ENCODE measurements at places on chromosomes 1 and 21.

DNA sequence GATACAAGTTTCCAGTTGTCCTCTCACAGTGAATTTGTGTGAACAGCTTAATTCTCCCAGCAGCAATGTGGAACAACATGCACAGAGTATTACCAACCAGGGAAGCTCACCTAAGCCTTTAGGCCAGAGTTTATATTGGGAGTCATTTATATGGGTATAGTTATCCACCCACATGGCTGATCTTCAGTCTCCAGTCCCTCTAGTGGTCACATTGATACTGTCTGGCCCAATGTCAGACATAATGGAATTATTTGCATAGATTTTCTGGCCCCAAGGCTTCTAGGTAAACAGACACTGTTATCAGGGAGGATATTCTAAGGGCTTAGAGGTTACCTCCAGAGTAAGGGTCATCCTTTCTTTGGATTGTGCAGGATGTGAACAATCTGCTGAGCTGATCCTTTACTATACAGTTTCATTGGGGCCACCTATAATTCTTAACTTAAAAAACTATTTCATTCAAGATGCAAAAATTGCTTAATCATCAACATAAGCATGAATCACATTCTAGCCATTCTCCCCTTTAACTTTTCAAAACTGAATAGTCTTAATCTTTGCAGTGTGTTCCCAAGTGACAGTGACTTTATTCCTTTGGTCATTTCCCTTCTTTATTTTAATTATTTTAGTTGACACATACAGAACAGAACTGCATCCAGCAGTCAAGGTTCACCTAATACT, 210.9 kb downstream of the LTN1 start:
- no peak for DNase-seq

DNA sequence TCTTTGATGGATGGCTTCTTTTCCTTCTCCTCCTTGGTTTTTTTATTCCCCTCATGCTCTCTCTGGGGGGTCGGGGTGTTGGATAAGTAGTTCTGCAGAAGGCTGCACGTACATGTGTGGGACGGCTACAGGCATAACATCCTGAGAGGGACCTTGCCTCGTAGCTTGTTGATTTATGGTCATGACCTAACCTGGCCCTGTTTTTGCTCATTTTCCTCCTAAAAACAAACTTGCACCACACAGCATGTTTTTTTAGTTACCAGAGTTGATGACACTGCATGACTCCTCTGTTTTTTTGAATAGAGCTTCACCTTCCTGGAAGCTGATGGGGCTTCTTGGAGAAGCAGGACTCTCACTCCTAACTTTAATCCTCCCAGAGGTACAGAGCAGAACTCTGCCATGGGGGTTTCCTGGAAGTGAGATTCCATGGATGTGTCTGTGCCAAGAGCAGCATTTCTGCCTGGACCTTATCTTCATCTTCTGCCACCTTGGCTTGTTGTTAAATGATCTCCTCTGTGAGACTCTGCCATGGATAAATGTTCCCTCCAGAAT, 114.7 kb downstream of the PAPPA2 start:
- no peak for DNase-seq

GRCh38 chr21:30148906-30149305, 17.7 kb downstream of the CLDN17 start:
- no peak for DNase-seq

GRCh38 chr1:199101139-199101538, 462.3 kb downstream of the PTPRC start:
- no peak for DNase-seq

- no peak for DNase-seq
These were observed 71.4 kb upstream of the ABCG1 start for GRCh38 chr21:42147386-42148020.

DNA sequence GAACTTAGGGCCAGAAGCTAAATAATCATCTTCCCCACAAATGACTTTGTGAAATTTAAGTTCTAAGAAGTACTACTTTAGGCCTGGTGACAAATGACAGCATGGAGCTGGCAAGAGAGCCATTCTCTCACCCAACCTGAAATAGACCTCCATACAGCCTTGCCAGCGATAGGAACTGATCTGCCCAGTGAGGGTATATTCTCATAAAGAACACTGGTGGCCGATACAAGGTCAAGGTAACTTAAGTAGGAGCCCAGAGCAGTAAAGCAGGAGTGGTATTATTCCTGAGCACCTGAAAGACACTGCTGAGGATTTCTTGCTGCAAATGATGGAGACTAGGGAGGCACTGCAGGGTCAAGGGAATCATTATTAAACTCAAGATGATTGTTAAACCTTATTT, 2.6 kb upstream of the TTLL7 start:
- DNase-seq, result no peak

DNA sequence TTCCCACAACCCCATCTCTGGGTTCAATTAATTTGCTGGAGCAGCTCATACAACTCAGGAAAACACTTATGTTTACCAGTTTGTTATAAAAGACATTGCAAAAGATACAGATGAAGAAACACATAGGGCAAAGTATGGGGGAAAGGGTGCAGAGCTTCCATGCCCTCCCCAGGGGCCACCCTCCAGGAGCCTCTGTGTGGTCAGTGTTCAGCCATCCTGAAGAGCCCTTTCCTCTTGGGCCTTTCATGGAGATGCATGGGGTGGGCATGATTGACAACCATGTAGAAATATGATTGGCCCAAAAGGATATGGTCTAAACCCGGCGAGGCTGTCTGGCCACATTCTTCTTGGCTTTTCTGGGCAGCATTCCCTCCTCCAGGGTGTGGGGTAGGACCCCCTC, 56.8 kb upstream of the PDE9A start:
- DNase-seq, result no peak

DNA sequence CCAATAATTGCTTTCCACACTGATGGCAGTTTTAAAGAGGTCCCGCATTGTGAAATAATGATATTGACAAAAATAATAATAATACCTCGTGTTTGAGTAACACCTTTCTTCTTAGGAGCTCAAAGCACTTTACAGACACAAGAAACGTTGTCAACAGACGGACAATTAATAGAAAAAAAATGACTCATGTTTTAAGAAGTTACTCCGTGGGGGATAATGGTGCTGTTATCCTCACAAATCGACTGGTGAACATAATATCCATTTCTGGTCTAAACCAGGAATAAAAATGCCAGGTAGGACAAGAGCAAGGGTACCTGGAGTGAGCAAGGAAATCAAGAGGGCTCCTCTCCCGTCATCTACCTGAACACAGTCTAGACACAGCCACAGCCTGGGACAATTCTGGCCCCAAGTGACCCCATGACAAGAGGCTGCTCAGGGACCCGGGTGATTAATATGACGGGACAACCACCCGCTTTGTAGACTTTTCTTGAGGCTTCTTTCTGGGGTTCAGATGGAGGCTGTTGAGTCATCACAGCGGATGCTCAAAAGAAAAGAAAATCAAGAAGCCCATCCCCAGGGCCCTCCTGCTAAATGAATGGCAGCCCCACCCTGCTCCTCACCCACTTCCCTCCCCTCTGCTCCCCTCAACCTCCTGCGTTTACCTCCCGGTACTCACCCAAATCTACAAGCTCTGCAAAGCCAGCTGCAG, 146.2 kb upstream of the IRF2BP2 start:
- no peak for DNase-seq

- no peak for DNase-seq
These were observed 59.5 kb downstream of the CNIH3 start for GRCh38 chr1:224675590-224675989.

- DNase-seq, result no peak
These were observed 88.5 kb upstream of the HMCN1 start for GRCh38 chr1:185645686-185646085.

- DNase-seq, result no peak
These were observed 25.9 kb downstream of the OPTC start for GRCh38 chr1:203519896-203520295.

GRCh38 chr1:22315315-22316078, 136.2 kb upstream of the ZBTB40 start:
- no peak for DNase-seq

- DNase-seq, result no peak
These were observed 99.4 kb downstream of the TEX35 start for GRCh38 chr1:178612261-178612660.

DNA sequence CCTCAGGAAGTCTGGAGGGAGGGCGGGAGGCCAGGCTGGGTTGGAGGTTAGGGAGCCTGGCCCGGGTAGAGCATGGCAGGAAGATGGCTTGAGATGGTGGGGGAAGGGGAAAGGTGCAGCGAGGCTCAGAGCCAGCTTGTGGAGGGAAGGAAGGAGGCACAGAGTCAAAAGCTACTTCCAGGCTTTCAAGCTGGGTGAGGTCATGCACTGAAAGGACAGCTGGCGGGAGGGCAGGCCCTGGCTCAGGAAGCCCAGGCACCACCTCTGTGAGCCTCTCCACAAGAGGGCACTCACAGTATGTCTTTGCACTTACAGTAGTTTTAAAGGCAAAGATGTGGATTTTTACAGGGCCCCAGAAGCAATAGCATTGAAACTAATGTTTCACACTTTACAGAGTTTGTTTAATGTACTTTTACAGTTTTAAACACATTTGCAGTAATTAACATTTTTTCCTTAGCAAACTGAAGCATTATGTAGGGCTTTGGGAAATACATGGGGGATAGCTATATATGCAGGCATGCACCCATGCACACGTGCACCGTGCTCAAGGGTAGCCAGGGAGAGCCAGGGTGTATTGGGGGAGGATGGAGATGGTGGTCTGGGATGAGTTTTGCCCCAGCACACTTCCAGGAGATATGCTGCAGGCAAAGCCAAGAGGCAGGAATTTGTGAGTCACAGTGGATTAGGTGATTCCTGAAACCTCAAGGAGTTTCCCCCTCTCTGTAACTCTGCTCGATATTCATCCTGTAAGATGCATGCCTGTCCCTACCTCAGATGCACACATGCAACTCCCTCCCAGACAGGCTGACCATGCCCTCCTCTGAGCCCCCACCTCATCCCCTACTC, 6.1 kb upstream of the ADAM15 start:
- DNase-seq, result peak; percentile 55

- DNase-seq, result no peak
These were observed 444 bp upstream of the IARS2 start for GRCh38 chr1:220093361-220094015.

- DNase-seq, result no peak
These were observed 188.6 kb downstream of the FCRL5 start for GRCh38 chr1:157363660-157364140.

GRCh38 chr1:182192215-182192614, 130.7 kb upstream of the ZNF648 start:
- no peak for DNase-seq

DNA sequence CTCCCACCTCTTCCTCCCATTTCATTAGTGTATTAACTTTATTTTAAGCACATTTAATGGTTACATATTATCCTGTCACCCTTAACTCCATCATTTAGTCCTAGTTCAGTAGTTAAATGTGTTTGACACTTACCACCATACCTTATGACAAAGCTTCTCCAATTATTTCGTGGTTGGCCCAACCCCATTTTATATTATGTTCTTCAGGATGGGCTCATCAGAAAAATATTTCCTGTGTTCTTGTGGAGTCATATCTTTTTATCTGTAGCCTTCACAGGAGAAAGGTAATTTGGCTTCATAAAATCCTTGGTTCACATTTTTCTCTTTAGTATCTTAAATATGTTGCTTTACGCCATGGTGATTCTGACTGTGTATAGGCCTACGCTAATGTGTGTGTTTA, 142.3 kb upstream of the COL6A1 start:
- DNase-seq, result no peak

DNA sequence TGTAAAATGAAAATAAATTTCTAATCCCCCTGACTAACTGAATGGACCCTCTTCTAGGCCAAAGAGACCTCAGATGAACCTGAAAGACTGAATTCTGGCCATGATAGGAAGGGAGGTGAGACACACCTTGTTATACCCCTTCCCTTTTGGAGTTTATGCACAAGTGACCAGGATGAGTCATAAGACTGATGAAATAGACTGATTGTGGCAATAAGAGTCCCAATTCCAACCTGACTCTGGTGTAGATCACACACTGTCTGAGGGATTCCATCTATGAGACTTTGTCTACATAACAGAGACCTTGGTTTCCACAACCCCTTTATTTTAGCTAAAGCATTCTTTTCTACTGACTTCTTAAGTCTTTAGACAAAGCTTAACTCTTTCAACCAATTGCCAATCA, 13.5 kb upstream of the OR2G2 start:
- DNase-seq, result no peak

DNA sequence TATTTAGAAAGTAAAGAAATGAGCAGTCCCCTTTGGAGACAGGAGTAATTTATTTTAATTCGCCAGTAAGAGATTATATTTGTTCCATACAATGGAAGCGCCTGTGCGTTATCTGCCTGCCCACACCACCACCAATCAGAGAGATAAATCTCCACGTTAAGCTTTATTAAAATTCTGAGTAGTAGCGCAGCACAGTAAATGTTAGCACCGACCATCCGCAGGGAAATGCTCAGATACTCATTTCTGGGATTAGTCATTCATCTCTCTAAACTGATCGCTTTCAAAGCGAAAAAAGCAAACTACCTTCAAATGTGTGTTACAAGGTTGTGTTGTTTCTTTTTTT, 1.2 kb downstream of the ETS2 start:
- no peak for DNase-seq

GRCh38 chr1:160863774-160864131, 1.1 kb upstream of the CD244 start:
- no peak for DNase-seq

DNA sequence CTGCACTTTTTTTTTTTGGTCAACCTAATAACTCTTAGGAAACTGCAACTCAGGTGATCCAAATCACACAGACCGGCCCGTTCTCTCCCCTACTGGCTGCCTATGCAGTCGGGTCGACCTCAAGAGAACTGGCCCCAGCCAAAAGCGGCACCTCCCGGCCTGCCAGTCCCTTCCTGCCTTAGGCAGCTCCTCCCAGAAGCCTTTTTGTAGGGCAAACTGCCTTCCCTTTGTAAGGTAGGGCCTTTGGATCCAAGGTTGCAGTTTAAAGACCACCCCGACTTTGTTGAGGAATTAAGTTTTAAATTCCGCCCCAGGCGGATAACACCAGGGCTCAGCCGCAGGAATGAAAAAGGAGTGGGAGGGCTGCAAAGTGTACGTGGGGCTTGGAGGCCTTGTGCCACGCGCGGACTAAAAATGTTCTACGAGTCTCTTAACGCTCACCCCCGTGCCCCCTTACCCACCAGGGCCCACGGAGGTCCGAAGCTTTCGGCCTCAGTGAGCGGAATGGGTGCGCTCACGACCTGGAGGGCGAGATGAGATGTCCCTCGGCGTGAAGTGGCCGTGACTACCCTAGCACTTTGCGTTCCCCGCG, 642 bp upstream of the ST3GAL3 start:
- DNase-seq, result peak; percentile 25

DNA sequence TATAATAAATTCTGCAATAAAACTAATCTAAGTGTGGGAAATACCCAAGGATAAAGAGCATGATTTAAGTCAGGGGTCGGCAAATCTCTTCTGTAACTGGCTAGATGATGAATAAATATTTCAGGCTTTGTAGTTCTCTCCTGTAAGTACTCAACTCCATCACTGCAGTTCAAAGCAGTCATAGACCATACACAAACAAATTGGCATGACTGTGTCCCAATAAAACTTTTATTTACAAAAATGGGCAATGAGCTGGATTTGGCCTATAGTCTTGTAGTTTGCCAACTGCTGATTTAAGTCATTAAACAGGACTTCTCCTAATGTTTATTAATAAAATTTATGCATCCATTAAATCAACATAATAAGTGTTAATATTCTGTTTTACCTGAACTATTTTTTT, 49.4 kb downstream of the EDEM3 start:
- no peak for DNase-seq

- DNase-seq, result no peak
These were observed 33.3 kb upstream of the ERG start for GRCh38 chr21:38531591-38531990.

Data from stimulated activated naive CD4-positive, alpha-beta T cell treated with Interleukin-2 at 50 U/mL for 16 hours (primary cell).